ENCODE measurements at places on chromosomes 12 and 14.

DNA sequence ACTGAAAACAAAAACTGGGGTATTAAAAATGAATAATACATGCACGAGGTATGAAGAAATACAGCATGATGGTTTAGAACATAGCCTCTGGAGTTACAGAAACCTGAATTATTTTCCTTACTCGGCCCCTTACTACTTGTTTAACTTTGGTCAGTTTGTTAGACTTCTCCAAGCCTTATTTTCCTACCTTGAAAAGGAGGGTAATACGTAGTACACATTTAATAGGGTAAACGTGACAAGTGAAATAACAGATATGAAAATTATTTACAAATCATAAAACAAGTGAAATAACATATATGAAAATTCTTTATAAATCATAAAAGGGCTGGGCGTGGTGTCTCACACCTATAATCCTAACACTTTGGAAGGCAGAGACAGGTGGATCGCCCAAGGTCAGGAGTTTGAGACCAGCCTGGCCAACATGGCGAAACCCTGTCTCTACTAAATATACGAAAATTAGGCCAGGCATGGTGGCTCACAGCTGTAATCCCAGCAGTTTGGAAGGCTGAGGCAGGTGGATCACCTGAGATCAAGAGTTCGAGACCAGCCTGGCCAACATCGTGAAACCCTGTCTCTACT, 11.4 kb upstream of the PKP2 start:
- no peak for DNase-seq

- no peak for DNase-seq
These were observed 56.9 kb downstream of the OTX2 start for GRCh38 chr14:56753396-56753795.

- no peak for DNase-seq
These were observed 1.3 kb downstream of the TRIM9 start for GRCh38 chr14:51093371-51094281.

- DNase-seq: no peak
These were observed 23.2 kb upstream of the ATP5MC2 start for GRCh38 chr12:53698948-53699677.

DNA sequence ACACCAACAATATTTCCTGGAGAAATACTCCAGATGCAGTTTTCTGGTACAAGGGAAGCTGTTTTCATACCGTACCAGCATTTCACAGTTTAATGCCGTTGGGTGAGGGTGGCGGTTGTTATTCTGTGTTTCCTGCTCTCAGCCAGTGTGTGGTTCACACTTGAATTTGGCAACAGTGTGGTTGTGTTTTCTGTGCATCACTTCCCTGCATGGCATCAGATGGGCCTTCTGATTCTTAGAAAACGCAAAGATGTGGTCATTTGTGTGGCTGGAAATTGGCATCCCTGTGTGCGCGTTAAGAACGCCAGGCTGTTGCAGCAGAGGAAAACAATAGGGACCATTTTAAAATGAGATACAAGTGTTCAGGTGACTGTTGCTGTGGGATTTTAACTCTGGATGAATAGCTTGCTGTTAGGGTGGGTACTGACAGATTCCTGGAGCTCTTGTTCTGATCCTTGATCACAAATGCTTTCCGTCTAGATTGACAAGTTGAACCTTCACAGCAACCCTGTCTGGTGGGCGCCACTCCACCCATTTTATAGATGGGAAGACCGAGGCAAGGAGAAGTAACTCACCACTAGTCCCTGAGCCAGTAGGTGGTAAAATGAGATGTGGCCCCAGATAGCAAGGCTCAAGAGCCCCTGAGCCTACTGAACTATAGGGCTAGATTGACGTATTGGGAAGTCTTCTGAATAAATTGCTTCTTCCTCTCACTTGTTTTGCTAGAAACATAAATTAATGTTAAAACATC, 231.2 kb downstream of the CHST11 start:
- DNase-seq: peak; percentile 96

DNA sequence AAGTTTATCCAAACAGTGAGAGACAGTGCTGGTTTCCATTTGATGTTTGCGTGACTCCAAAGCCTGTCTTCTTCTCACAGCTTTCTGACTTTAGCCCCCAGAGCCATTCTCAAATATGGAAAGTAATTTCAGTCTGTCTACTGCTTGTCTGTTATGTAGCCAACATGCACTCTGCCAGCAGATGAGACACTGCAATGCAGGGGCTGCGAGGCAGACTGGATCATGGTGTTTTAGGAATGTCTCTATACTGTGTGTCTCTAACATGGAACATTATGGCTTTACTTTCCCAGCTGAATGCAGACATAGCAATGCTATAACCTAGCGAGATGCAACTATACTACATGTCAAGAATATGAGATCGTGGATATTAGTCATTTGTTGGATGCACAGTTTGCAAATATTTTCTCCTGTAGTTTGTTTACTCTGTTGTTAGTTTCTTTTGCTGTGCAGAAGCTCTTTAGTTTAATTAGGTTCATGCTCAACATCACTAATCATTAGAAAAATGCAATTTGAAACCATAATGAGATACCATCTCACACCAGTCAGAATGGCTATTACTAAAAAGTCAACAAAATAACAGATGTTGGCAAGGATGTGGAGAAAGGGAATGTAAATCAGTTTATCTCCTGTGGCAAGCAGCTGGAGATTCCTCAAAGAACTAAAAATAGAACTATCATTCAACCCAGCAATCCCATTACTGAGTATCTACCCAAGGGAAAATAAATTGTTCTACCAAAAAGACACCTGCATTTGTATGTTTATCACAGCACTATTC, 235.8 kb upstream of the TMTC1 start:
- no peak for DNase-seq

Data from NB4 (cell line).